ENCODE measurements at places on chromosomes 1 and 21.

GRCh38 chr1:116690396-116690848 lies 22.9 kb upstream of the IGSF3 start:
- no peak for DNase-seq

DNA sequence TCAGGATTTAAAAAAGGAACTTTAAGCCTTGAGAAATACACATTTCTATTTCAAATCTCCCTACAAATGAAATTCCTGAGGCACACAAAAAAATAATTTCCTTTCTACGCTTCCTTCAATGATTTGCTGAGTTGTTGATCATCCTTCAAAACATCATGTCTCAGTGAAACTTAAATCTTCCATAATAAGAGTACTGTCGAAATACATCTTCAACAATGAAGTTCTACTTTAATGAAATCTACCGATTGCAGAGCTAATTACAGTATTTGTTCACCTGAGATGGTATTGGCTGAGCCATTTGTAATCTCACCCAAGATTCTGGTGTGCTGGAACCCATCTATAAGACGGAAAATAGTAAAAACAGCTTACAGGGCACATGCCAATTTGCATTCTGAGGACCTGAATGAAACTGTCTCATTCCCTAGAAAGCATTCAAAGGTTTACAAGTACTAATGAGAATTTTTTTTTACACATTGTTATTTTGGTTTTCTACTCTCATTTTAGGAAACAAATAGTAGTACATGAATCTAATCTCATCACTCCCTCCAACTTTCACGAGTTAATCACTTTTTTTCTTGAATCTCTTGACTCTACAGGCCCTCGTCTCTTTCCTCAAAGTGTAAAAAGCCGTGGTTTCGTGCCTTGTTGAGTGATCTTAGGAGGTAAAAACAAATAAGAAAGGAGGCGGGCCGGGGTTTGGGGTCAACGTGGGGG lies 1.1 kb downstream of the CHML start:
- DNase-seq = no peak

DNA sequence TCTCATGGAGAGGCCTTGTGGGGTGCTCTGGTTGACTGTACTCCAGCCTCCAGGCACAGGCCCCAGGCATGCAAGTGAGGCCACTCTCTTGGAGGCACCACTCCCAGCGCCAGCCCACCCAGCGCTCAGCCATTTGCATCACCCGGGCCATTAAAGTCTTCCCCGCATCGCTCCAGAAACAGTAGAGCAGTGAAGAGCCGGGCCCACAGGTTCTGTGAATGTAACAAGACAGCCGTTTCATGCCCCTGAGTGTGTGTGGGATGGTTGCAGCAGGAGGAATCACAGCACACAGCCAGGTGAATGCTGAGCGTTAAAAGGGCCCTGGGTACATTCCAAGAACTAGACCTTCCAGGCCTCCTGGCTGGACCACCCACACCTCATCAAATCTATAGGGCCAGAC lies 19.0 kb upstream of the CD2 start:
- no peak for DNase-seq

DNA sequence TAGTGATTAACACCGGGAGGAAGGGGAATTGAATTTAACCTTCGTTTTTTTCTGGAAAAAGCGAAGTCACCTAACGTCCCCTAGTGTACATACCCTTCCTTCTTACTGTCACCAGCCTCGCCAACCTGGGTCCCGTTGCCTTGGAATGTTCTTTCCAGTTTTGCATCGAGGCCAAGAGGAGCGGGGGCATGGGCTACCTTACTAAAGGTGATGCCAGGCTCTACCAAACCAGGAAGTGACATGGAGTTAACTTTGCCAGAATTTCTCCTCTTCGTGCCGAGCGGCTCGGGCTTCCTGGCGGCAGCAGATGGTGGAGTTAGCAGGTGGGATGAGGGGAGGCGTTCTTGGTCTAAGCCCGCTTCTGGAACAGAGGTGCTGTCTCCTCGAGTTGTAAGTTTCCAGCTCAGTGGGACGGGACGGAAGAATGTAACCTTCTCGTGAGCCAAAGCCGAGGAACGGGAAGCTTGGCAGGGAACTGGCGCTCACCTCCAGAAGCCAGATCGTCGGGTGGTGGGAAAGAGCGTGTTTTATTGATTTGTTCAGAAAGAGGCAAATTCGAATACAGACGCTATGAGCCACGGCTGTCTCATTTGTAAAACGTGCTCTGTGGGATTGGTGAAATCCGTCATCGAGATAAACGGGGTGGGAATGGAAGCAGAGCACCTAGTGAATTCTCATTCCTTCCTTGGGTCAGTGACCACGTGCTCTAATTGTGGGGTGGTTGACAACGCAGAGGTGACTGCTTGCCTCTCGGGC lies 486 bp downstream of the NIPAL3 start:
- DNase-seq = no peak

DNA sequence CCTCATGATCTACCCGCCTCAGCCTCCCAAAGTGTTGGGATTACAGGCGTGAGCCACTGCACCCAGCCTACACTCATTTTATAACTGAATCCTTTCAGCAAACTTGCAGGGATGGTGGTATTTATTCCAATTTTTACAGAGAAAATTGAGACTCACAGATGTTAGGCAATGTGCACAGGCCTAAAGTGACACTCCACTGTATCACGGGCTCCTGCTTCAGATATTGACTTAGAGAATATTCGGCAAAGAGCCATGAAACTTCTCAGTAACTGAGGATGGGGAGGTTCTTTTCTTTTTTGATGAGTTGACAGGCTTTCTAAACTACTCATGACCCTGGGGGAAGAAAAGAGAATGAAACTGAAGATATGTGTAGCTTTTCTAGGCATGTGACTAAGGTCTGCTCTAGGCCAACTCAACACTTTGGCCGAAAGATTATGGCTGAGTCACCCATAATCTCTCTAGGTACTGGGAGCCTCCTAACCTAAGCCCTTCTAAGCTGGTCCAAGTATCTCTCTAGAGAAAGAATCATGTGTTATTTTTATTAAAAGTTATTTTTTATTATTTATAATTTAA lies 19.9 kb upstream of the PTCH2 start:
- DNase-seq = no peak

DNA sequence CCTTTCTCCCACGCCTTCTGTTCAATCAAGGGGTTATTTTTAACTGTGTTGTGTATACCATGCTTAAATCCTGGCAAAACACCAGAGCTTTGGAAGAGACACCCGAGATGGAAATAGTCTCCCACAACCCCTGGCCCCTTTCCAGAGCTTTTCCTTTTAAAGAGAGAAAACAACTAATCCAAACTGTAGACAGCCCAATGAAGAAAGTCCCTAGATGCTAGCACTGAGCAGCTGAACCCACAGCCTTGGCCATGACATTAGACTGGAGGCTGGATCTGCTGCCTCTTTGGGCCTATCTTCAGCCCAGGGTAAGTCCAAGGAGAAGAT lies 64.9 kb upstream of the ARTN start:
- DNase-seq = no peak

DNA sequence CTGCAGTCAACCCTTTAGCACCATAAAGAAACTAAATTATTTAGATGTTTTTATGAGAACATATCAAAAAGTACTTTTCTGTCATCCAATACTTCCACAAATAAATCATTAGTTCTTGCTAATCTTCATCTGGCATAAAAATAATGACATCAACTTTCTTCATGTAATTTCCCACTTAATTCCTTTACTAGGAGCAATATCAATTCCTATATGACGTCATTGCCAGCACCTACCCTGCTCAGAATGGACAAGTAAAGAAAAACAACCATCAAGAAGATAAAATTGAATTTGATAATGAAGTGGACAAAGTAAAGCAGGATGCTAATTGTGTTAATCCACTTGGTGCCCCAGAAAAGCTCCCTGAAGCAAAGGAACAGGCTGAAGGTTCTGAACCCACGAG lies 116.9 kb downstream of the PTPRC start:
- no peak for DNase-seq

- no peak for DNase-seq
Observed at GRCh38 chr1:162626761-162627160, 5.5 kb upstream of the DDR2 start.

GRCh38 chr21:42258885-42259407 lies 40.0 kb downstream of the ABCG1 start:
- no peak for DNase-seq

DNA sequence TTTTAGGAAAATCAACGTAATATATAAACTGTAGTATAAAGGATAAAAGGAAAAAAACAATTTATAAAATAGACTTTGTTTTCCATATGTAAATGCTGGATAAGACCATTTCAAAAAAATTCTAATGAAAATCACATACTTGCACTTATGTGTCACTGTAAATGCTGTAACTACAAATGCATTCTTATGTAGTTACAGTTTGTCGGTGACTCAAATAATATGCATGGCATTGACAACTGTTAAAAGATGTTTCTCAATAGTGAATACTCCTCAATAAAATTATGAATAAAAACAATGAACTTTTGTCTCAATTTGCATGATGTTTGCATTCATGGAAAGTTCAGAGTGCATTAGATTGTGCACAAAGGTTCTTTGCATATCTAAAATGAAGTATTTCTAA lies 614.0 kb upstream of the CHRM3 start:
- no peak for DNase-seq

DNA sequence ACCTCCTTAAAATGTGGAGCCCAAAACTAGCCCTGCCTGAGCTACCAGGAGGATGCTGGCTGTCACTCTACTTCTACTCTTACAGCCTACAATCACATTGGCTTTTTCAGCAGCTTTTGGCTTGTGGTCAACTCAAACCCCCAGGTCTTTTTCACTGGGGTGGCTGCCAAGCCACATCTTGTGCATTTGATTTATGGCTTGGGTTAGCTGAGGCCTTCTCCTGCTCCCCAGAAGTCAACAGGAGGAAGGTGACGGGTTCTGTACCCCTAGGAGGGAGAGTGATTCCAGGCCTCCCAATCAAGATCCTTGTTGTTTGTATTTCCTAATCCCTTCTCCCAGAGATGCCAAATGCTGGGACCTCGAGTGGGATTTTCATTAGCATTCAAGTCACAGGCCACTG lies 124.3 kb downstream of the LACTBL1 start:
- no peak for DNase-seq

- DNase-seq = no peak
Observed at GRCh38 chr21:39625211-39625895, 12.6 kb downstream of the B3GALT5 start.

DNA sequence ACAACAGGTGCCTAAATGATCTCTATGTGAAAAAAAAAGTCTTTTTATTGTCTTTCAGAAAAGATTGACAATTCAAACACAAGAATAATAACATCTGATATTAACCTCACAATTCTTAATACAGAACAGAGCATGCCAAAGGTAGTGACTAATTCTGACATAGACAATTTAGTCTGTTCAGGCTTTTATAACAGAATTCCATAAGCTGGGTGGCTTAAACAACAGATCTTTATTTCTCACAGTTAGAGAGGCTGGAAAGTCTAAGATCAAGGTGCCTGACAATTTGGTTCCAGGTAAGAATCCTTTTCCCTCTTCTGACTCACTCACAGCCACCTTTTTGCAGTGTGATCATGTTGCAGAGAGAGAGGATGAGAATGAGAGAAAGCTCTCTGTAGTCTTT lies 27.0 kb downstream of the DPYD start:
- no peak for DNase-seq

DNA sequence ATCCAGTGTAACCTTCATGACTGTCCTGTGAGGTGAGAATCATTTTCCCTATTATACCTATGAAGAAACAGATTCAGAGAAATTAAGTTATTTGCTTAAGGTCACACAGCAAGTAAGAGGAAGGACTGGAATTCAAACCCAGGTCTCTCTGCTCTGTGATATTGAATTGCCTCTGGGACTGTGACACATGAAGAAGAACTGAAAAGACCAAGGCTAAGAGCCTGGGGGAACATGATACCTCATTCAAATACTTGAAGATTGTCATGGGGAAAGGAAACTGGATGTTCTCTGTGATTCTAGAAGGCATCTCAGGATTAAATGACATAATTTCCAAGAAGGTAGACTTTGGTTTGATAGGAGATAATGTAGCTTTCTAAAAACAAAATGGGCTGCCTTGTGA lies 3.6 kb downstream of the WDTC1 start:
- DNase-seq = no peak

DNA sequence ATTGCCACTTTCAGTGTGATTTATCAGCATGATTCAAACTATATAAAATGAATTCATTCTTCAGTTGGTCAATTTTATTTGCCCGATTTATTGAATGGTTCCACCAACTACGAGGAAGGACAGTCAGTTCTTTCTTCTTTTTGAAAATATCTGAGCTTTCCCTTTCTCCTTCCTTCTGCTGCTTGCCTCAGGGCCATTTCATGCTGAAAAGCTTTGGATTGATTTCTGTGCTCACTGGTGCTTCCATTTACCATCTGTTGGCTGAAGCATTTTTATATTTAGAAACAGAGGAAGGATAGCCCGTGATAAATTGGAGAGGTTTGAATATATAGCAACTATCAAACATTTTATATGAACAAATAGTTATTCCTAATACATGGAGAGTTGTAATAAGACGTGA lies 68.9 kb upstream of the ADAMTS5 start:
- no peak for DNase-seq

DNA sequence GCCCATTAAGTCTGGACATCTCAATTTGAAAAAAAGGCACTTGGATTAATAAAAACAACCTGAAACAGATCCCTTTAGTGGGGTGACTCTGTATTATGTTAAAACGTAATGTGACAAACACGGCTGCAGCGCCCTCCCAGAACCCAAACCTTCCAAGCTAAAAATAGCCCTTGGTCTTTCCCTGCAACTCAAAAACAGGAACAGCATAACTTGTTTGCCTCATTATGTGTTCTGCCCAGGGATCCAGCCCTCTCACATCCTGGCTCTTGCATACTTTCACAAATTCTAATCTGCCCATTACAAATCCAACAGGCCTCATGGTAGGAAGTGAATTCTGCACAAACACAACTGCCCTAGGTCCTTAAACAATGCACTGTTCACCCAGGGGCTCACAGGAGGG lies 94.7 kb upstream of the GADD45A start:
- no peak for DNase-seq

GRCh38 chr21:15567191-15567590 lies 162.6 kb upstream of the USP25 start:
- DNase-seq = no peak

DNA sequence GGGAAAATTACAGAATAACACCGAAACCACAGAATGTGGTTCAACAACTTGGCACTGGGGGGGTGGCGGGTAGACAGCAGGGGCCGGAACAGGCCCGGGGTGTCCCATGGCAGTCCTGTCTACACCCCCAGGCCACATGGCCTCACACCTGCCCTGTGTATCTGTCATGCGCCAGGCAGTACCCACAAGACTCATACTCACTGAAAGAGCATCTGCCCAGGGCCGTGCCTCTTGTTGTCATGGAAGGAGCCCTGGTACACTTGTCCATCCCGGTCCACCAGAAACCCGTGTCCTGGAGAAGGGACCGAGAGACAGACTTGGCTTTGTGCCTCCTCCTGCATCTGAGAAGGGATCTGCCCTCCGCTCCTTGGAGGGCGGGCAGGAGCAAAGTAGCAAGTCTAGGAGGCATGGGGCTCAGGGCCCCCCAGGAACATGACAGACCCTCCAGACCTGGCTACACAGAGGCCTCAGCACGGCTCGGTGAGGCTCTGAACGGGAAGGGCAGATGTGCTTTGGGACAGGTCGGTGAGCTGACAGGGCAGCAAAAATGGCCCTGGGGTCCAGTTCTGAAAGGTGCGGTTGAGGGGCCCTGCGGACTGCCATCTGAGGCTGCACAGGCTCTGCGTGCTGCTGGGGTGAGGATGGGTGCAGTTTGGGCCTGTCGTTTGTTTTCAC lies 5.6 kb downstream of the MORN1 start:
- no peak for DNase-seq

- DNase-seq = no peak
Observed at GRCh38 chr21:35738347-35738961, 321.9 kb downstream of the SETD4 start.

- no peak for DNase-seq
Observed at GRCh38 chr1:45429561-45430159, 61.3 kb downstream of the TESK2 start.

All from effector memory CD4-positive, alpha-beta T cell (primary cell).